ENCODE measurements at places on chromosomes 1 and 21.

DNA sequence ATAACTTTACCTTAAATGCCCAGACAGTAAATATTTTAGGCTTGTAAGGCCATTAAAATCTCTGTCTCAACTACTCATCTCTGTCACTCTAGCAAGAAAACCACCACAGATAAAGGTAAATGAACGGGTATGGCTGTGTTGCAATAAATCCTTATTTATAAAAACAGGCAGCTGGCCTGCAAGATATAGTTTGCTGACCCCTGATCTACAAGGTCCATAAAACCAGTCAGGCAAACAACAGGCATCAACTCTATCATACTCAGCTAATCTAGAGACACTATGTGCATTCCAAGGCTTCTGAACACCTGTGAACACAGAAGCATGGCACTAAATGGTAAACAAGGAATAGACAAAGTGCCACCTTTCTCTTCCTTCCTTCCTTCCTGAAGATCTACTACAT lies 9.7 kb downstream of the FAF1 start:
- DNase-seq = no peak

- DNase-seq = no peak
Observed at GRCh38 chr1:164562511-164562910, 3.5 kb downstream of the PBX1 start.

DNA sequence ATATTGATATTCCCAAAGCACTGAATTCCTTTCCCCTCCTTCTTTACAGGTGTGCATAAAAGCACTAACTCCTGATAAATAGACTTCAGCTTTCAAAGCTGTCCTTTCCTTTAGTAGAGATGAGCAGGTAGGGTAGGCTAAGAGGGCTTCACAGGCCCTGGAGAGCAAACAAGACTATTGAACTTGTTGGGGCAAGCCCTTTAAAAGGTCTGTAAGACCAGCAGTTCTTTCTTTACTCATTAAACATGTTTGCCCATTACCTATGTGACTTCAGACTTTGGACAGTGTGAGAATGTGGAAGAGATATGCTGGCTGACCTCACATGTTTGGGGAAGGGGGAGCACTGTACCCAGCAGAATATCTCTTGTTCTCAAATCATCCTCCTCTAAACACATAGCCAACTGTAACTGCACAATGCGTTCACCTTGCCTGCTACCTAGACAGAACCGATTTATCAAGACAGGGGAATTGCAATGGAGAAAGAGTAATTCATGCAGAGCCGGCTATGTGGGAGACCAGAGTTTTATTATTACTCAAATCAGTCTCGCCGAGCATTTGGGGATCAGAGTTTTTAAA lies 27.1 kb upstream of the HAO2 start:
- no peak for DNase-seq

- no peak for DNase-seq
Observed at GRCh38 chr1:3762151-3762872, 10.1 kb downstream of the CCDC27 start.

- no peak for DNase-seq
Observed at GRCh38 chr21:28779914-28780313, 212.8 kb downstream of the LTN1 start.

- no peak for DNase-seq
Observed at GRCh38 chr1:187928696-187929095, 1099.9 kb downstream of the PLA2G4A start.

DNA sequence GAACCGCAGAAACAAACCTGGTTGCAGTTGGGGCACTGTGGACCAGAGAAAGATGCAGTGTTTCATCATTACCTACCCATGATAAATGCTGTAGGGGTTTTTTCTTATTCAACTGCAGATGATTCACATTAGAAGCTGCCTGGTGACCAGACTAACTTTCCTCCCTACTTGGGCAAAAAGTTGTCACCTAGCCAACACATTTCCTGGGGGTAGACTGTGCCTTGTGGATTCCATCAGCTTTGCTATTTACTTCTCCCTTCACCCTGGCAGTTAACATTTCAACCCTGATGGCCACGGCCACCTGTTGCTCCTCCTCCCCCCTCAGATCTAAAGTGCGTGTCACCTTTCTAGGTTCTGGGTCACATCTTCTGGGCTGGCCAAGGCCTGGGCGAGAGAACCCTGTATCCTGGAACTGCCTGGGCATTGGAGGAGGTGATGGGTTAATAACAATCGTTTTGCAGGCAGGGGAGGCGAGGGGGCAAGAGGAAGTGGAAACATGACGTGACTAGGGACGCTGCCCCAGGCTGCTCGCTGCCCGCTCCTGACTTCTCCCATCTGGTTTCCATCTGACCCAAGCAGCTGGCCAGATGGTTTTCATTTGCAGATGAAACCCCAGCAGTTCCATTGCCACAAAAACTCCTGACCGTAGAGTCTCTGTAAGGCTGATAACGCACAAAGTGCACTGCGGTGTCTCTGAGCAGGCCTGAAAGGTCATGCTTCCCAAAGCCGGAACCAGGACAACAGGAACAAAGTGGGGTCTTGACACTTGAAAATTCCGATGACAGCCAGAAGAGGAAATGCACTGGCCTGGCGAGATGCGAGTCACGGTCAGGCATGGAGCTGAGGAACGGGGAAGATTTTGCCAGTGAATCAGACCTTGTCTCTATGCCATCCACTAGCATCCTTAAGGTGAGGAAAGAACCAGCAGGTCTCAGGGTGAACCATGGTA lies 36.6 kb downstream of the CAPZB start:
- no peak for DNase-seq
